ENCODE measurements at places on chromosomes 12 and 14. TPM values are rescaled to one million over a fixed set of nuclear protein-coding genes. Genes with fewer than 3 reads are reported as not detected.

- DNase-seq, result no peak
Observed at GRCh38 chr14:100048786-100049185, 16.4 kb upstream of the EVL start.

DNA sequence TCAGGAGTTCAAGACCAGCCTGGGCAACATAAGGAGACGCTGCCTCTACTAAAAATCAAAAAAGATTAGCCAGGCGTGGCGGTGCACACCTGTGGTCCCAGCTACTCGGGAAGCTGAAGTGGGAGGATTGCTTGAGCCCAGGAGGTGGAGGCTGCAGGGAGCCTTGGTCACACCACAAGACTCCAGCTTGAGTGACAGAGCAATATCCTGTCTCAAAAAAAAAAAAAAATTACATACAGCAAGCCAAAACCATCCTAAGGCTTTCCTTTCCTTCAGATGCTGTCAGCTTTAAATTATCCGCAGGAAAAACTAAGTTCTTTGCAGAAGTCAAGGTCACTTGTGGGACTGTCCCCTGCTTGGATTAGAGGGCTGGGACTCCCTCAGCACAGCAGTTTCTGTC, 1.3 kb downstream of the CS start:
- no peak for DNase-seq

DNA sequence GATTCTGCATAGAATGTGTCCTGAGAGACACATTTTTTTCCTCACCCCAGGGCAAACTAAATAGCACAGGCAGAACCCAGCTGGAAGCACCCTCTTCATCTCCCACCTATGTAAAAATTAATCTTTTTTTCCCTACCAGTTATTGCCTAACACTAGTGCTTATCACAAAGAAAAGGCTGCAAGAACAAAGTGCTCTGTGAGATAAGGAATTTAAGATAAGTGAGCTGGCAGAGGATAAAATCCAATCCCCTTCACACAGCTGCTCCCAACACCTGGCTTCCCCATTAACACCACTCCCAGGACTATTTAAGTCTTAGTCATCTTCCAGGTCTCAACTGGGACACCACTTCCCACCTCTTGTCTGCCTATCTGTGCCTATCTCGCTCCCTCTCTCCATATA, 75.2 kb downstream of the TTC9 start:
- no peak for DNase-seq

The SRRM4 gene
- not detected for total RNA-seq

The PTCSC3 gene
- total RNA-seq, result not detected

DNA sequence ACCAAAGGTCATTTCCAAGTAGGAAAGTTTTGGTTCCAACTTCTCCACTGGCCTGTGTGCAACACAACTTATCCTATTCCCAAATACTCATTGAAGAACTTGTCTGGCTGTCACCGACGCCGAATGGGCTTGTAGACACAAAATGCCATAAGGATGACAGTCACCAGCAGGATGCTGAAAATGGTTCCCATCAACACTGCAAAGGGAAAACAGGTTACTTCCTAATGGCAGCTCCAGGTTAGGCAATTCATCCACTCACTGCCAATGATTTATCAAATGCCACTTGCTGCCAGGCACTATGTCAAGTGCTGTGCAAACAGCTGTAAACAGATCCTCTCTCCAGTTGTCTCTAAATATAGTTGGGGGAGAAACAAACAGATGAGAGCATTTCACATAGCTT, 6.1 kb downstream of the C12orf76 start:
- DNase-seq, result no peak

The TBC1D30 gene
- total RNA-seq, result 13.8 TPM

GRCh38 chr12:42281278-42281677, 43.2 kb upstream of the YAF2 start:
- DNase-seq, result no peak

The SERPINA12 gene
- total RNA-seq, result not detected

The GARIN6 gene
- not detected for total RNA-seq

The KRT73 gene
- not detected for total RNA-seq

The ZDHHC22 gene
- total RNA-seq, result not detected

The BEGAIN gene
- total RNA-seq, result 0.05 TPM

- no peak for DNase-seq
Observed at GRCh38 chr12:3275171-3276041, 198.2 kb downstream of the TSPAN9 start.

DNA sequence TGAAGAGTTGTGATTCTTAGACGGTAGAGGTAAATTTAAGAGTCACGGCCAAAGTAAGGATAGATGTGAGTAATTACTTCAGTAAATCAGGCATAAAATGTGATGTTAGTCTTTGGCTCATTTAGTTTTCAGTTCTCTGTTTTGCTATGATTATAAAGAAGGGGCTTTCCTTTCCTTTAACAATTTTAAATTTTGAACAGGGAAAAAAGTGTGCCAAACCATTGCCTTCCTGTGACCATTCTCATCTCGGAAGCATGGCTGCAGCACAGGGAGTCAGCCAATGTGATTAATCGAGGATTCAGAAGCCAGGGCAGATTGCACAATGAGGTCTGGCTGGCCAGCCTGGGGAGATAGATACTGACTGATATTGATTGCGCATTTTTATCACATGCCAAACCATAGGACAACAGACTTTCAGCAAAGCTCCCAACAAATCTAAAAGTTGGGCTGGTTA, 480.2 kb upstream of the PRICKLE1 start:
- DNase-seq, result no peak

DNA sequence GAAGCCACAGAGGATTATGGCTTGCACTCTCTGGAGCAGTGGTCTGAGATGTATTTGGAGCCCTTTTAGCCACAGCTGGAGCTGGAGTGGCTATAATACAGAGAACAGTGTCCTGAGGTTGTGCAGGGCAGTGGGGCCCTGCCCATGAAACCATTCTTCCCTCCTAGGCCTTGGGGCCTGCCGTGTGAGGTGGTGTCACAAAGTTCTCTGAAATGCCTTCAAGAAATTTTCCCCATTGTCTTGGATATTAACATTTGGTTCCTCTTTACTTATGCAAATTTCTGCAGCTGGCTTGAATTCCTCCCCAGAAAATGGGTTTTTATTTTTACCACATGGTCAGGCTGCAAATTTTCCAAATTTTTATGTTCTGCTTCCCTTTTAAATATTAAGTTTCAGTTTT, 79.3 kb downstream of the UNC79 start:
- DNase-seq, result no peak

The RPS29 gene
- 10,312 TPM for total RNA-seq

DNA sequence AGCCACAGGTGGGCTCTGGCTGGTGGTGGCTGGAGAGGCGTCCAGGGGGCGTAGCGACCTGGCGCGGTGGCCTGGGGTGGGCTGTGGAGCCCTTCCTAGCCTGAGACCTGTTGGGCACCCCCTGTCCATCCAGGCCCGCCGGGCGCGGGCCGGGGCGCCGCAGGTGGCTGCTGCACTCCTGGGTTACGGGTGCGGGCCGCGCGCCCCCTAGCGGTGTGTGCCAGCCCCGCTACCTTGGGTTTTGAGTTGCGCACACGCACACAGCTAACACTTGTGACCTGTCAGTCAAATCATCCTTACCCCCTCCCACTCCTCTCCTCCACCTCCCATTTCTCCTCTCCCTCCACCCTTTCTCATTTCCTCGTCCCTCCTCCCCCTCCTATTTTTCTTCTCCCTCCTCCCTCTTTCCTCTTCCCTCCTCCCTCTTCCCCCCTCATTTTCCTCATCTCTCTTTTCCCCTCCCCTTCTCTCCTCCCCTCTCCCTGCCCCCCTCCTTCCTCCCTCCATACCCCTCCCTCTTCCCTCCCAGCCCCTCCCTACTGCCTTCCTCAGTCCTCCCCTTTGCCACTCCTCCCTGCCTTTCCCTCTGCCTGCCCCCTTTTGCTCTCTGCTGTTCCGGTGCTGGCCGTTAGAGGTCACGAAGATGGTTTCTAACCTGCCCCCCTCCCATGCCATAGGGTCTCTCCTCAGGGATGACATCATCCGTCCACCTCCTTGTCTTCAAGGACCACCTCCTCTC, 2.3 kb downstream of the MEG3 start:
- no peak for DNase-seq

- no peak for DNase-seq
Observed at GRCh38 chr12:128288357-128288756, 21.4 kb downstream of the TMEM132C start.

- no peak for DNase-seq
Observed at GRCh38 chr12:108310489-108310888, 28.6 kb downstream of the CMKLR1 start.

The DENND5B gene
- 10.7 TPM for total RNA-seq

The C12orf50 gene
- total RNA-seq, result not detected

- no peak for DNase-seq
Observed at GRCh38 chr14:53532853-53533252, 379.7 kb upstream of the DDHD1 start.

Measured in glomerular endothelial cell (primary cell).